Body of pancreas (tissue), 4 donors: ENCODE measurements at places on chromosomes 1 and 21.

- no peak for DNase-seq
Measured at GRCh38 chr1:102776071-102776470, 332.3 kb downstream of the COL11A1 start.

DNA sequence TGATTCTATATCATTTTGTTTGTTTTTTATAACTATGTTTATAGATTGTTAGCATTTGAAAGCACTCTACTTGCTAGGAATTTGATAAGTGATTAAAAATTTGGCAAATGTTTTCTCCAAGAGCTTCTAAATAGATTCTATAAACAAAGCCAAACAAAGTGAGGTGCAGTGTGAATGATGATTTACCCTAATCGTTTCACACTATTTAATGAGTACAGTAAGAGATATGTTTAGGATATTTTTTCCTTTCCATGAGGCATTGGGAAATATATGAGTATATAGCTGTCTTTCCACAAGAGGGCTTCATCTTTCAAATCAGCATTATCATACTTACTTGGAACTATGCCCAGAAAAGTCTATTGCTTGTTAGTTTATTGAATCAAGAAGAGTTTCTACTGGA, 277.0 kb upstream of the BRINP3 start:
- no peak for DNase-seq

DNA sequence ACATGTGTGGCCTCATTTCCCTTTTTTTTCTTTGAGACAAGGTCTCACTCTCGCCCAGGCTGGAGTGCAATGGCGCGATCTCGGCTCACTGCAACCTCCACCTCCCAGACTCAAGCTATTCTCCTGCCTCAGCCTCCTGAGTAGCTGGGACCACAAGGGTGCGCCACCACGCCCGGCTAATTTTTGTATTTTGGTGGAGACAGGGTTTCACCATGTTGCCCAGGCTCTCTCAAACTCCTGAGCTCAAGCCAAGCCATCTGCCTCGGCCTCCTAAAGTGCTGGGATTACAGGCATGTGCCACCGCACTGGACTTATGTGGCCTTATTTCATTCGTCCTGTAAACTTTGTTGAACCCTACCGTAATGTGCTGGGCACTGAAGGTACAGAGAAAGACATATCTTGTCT, 569 bp upstream of the WARS2 start:
- peak; percentile 16 for DNase-seq

DNA sequence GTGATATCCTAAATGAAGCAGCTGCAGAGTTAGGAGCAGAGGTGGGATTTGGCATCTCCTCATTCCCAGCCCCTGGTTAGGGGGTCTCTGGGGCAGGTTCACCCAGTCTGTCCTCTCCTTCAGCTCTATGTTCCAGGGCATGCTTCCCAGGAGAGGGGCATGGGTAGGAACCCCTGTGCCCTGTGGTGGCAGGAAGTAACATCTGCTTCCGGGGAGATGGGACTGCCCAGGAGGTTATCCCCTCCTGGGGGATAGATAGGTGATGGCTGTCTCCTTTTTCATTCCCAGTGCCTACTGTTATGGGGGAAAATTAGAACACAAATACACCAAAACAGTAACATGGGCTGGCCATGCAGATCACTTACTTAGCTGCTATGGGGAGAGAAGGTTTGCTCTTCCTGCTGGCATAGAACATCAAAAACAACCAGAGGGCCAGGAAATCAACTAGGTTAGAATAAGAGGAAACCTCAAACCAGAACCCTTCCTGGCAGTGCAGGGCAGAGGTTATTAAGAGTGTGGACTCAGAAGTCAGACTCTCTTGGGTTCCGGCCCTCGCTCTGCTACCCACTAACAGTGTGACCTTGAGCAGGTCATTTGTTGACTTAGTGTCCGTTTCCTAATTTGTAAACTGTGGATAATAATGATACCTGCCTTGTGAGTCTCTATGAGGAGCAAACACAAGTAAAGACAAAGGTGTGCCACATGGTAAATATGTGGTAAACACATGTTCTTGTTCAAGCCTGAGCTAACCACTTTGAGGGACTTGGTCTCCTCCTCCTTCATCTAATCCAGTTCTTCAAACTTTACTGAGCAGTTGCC, 157.8 kb upstream of the JUN start:
- peak; percentile 53 for DNase-seq

GRCh38 chr1:54136269-54136896, 16.4 kb downstream of the CDCP2 start:
- no peak for DNase-seq

GRCh38 chr1:117662667-117663066, 56.8 kb downstream of the TENT5C start:
- DNase-seq: no peak

DNA sequence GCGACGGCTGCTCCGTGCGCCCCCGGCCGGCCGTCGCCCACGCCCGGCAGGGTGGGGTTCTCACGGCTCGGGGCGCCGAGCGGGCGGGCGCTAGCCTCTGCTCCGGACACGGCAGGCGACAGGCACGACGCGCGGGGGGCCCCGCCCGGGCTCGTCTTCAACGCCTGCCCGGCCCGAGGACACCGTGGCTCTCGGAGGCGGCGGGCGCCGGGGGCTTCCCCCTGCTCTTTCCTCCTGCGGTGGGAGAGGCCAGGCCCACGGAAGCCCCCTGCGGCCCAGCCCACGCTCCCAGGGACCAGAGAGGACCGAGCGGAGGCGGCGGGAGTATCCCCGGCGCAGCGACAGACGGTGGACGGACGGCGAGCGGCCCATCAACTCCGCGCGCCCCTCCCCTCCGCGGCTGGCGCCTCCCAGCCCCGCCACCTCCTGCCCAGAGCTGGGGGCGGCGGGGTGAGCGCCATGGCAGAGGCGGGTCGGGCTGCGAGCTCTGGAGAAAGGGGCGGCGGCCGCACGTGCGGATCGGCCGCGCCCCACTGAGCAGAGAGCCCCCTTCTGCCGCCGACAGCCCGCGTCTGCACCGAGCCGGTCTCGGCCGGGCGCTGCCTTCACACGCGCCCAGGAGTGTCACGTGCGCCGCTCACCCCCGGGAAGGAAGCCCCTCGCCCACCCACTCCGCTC, at the start of the genes SHE and TDRD10:
Gene SHE (minus strand): TSS at position 347 of the 678 bp plus-strand sequence. CDS start 386 bp downstream, outside the sequence.
Gene TDRD10 (plus strand): TSS at position 154 of the 678 bp plus-strand sequence. CDS start 4,685 bp downstream, outside the sequence.
- no peak for DNase-seq

DNA sequence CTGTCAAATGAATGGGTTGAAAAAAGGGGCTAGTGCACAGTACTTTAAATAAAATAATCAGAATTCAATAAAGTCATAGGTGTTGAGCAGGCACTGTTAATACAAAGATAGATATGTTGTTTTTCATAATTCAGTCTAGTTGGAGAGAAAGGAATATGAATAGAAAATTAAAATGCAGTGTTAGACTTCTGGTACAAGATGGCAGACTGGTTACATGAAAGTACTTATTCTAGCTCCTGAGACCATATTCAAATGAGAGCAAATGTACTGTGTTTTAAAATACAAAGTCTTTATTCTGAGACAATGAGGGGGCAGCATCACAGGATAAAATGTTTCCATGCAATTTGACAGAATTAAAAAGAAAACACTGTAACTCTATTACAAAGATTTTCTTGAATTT, 542.1 kb downstream of the COL11A1 start:
- DNase-seq: no peak

GRCh38 chr1:10271869-10272268, 61.5 kb downstream of the KIF1B start:
- no peak for DNase-seq

GRCh38 chr1:57072401-57073110, 106.7 kb upstream of the C8B start:
- no peak for DNase-seq

- DNase-seq: peak; percentile 57
Measured at GRCh38 chr1:156750191-156750672, 1.2 kb downstream of the HDGF start.

DNA sequence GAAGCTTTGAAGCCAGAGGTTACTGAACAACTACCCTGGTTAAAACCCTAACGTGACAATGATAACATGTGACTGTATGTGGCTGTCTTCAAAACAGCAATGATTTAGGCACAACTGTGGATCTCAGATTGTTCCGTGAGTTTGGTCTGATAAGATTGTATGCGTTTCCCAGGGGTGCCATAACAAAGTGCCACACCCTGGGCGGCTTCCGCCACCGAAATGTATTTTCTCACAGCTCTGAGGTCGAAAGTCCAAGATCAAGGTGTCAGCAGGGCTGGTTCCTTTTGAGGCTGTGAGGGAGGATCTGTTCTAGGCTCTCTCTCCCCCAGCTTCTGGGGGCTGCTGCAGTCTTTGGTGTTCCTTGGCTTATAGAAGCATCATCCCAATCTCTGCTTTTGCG, 29.5 kb upstream of the ERG start:
- no peak for DNase-seq

DNA sequence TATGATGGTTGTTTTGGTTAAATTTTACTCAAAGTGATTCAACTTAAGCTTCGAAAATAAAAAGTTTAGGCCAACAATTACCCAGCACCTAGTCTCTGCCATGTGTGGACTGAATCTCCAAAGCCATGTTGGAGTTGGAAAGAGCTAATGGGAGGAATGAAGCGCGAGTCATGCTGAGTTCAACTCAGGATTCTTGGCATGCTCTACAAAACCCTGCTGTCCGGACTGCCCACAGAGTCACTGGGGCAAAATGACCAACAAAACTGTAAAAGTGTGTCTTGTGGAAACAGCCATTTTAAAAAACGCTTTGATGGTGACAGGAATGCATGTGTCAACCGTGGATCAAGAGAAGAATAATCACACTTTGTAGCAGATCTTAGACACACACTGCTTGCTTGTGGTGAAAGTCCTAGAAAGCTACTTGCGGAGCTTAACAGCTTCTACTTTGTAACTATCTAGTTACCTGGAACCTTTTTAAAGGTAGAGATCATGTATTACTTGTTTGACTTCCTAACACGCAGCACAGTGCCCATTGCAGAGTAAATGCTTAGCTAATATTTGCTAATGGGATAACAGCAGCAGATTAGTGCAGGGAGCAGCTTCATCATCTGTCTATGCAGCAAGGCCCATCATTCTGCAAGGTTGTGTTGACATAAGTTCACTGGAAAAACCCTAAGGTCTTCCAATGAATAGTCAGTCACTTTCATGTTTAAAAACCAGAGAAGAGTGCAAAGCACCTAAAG, 7.0 kb upstream of the GBP6 start:
- DNase-seq: no peak

DNA sequence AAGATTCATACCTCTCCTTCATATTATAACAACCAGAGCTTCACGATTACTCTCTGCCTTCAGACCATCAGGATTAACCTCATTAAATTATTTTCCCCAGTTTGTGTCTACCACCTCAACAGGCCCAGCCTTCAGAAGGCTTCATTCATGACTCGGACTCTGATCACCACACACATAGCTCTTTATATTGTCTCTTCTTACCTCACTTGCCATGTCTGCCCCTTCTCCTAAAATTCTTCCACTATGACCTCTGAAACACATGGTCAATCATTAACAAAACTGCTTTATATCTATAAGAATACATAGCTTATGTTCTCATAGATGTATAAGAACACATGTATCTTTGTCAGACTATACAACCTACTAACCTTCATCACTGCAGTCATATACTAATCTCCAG, 79.8 kb downstream of the USP1 start:
- no peak for DNase-seq

DNA sequence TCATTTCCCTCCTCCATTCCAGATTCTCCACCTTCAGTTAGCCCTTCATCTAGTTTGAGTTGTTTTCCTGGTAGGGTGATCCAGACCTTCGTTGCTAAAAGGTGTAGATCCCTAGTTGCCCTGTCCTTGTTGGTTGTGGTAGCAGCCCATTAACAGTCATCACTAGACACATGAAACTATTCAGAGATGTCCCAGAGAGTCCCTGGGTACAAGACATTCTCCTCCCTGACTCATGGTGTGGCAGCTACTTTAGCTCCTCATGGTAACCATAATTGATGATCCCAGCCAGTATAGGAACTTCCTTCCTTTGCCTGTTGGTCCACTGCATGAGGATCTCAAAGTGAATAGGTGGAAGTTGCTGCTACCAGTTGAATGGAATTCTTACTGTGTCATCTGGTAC, 6.0 kb upstream of the SH2D2A start:
- no peak for DNase-seq

GRCh38 chr1:48109390-48110013, 112.3 kb upstream of the TRABD2B start:
- peak; percentile 18 for DNase-seq

GRCh38 chr1:93631626-93632365, 49.8 kb downstream of the BCAR3 start:
- no peak for DNase-seq

DNA sequence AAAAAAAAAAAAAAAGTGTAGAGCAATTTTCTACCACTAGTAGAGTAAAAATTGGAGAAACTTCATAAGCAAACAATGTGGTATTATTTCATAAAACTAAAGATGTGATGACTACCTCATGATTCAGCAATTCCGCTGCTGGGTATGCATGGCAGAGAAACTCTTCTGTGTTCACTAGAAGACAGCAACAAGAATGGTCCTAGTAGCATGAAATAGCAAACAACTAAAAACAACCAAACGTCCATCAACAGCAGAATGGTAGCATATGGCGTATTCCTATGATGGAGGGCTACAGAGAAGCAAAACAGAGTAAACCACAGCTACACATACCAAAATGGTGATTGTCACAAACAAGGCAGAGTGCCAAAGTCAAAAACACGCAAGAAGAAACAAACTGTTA, 18.9 kb downstream of the HTR1D start:
- DNase-seq: no peak

DNA sequence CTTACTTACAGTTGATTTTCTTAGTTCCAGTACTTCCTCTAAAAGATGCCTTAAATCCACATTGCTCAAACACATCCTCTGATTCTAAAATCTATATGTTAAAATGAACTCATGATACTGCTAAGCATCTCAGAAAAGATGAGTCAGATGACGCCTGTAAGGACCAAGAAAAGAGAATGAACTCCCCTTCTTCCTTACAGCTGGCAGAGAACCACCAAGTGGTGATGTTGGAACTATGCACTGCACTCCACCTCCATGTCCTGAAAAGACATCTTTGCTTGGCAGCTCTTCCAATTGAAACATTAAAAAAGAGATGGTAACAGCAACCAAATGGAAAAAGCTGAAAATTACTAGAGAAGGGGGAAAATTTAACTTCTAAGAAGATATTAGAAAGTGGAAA, 648.8 kb downstream of the PTPRC start:
- DNase-seq: no peak

DNA sequence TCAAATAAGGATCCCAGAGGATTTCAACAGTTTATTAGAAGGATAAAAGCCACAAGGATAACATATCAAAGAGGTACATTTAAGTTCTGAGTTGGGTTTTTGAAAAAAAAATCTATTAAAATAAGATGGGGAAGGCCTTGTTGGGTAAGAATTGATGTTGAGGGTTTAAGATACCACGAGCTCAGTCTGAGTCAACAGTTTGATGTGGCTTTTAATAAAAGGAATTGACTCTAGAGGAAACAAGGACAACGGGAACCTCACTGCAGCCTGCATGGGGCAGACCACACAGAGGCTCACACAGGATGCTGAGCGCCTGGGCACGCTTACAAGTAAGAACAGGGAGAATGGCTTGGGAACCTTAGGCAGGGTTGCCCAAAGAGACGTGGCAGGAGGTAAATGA, 107.5 kb downstream of the TIAM1 start:
- no peak for DNase-seq
